ENCODE measurements at places on chromosomes 13 and 19.

GRCh38 chr13:72005455-72005854, 138.5 kb upstream of the DACH1 start:
- DNase-seq = no peak
- no peak overlapping the region for H3K27ac ChIP-seq
- H3K4me1 ChIP-seq = no peaks in the 10 kb centered on the region
- no peak overlapping the region for H3K4me3 ChIP-seq

DNA sequence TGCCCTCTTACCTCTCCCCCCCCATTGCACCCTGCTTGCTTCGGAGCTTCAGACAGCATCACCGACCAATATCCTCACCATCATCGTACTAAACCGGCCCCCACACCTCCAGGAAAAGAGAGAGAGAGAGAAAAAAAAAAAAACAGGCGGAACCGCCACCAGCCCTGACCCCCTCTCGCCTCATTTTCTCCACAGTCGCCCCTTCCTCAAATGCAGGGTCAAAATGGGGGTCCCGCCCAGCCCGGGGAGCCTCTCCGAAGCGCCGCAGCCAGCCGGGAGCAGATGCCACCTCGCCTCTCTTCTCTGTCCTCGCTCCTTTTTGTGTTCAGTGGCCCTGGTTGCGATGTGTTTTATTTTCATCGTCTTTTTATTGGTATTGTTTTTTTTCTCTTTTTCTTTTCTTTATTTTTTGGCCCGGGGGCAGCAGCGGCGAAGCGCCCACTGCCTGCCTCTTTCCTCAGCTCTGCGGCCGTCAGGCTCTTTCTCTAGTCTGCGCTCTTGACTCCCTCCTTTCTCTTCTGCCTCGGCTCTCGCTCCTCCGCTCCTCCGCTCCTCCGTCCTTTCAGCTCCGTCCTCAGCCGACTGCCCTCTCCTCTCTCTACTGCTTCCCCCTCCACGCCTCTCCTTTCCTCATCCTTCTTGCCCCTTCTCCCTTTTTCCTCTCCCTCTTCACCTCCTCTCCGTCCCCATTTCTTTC, 41.4 kb downstream of the DEDD2 start:
- H3K27me3 ChIP-seq = no peaks in the 10 kb centered on the region
- no peak overlapping the region for H3K27ac ChIP-seq
- H3K36me3 ChIP-seq = no peaks in the 10 kb centered on the region
- DNase-seq = no peak
- H3K4me3 ChIP-seq = peak overlapping the region; percentile 47

DNA sequence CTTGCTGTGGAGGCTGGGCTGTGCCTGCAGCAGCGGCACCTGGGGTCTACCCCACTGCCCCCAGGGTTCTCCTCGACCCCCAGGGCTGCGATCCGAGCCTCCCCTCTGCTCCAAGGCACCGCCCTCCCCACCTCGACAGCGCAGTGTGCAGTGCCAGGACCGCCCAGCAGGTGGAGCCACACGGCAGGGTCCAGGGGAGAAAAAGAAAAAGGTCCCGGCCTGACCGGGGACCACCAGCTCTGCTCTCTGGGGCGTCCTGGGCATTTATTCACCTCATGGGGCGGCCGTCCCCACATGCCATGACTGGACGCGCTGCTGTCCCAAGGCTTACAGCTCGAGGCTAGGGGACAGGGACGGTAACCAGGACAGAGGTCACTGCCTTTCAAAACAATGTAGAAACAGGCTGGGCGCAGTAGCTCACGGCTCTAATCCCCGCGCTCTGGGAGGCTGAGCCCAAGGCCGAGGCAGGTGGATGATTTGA, 10.6 kb downstream of the REXO1 start:
- peaks cover 12% of the 10 kb centered on the region for H3K36me3 ChIP-seq
- H3K4me1 ChIP-seq = peaks cover 20% of the 10 kb centered on the region
- no peak overlapping the region for H3K4me3 ChIP-seq
- no peak for DNase-seq
- no peaks in the 10 kb centered on the region for H3K27me3 ChIP-seq

GRCh38 chr13:31767175-31767900, 28.0 kb downstream of the RXFP2 start:
- H3K4me3 ChIP-seq = no peak overlapping the region
- no peaks in the 10 kb centered on the region for H3K27me3 ChIP-seq
- peak overlapping the region; percentile 77 for H3K27ac ChIP-seq
- DNase-seq = no peak
- no peaks in the 10 kb centered on the region for H3K36me3 ChIP-seq
- H3K4me1 ChIP-seq = peaks cover 39% of the 10 kb centered on the region

DNA sequence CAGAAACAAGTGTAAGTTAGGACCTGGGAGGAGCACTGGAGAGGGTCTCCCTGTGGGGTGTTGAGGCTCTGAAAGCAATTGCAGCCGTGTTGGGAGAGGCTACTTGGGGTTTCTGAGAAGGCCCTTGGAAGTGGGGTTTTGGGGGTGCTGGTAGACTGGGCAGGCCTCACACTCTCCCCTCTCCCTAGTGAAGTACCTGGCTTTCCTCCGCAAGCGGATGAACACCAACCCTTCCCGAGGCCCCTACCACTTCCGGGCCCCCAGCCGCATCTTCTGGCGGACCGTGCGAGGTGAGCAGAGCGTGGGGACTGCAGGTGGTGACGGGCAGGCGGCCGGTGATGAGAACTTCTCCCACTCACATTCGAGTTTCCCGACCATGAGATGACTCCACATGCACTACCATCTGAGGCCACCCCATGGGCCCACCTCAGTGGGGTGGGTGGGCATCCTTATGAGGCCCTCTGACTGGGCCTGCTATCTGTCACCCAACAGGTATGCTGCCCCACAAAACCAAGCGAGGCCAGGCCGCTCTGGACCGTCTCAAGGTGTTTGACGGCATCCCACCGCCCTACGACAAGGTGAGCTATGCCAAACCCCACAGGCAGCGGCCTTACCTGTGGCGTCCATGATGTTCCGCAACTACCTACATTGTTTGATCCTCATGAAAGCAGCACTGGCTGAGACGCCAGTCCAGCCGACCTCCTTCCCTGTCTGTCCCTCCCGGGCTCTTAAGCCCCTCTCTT, 3.0 kb downstream of the RPL13A start:
- H3K4me1 ChIP-seq = no peaks in the 10 kb centered on the region
- H3K27ac ChIP-seq = peak overlapping the region; percentile 84
- no peak for DNase-seq
- no peaks in the 10 kb centered on the region for H3K27me3 ChIP-seq
- no peak overlapping the region for H3K4me3 ChIP-seq

- H3K36me3 ChIP-seq = no peaks in the 10 kb centered on the region
- no peak for DNase-seq
- no peak overlapping the region for H3K27ac ChIP-seq
- H3K4me1 ChIP-seq = no peaks in the 10 kb centered on the region
Observed at GRCh38 chr13:38415233-38415632, 65.6 kb downstream of the UFM1 start.

DNA sequence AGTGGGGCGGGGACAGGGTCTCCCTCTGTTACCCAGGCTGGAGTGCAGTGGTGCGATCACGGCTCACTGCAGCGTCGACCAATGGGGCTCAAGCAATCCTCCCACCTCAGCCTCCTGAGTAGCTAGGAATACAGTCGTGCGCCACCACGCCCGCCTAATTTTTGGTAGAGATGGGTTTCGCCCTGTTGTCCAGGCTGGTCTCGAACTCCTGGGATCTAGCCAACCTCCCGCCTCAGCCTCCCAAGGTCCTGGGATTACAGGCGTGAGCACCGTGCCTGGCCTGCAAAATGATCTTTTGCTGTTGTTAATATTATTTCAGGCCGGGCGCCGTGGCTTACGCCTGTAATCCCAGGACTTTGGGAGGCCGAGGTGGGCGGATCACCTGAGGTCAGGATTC, 621 bp upstream of the TGDS start:
- peak overlapping the region; percentile 93 for H3K4me3 ChIP-seq
- peaks cover 16% of the 10 kb centered on the region for H3K4me1 ChIP-seq
- DNase-seq = peak; percentile 20
- peak overlapping the region; percentile 71 for H3K27ac ChIP-seq

Measured in tibial artery (tissue), 4 donors.